Regular cardiac myocyte (primary cell): ENCODE measurements at places on chromosomes 12 and 14. TPM values are rescaled to one million over a fixed set of nuclear protein-coding genes. Genes with fewer than 3 reads are reported as not detected.

Gene TEP1
- total RNA-seq = 14.2 and 18.9 TPM in 2 replicates

Gene FAM186B
- 0.19 and 0.28 TPM in 2 replicates for total RNA-seq

Gene FAM177A1
- total RNA-seq = 59.8 and 61.2 TPM in 2 replicates

Gene IAPP
- total RNA-seq = 0.96 TPM in 1 of 2 replicates, not detected in the other

Gene FSCB
- total RNA-seq = under 0.01 and 0.19 TPM in 2 replicates

Gene DMAC2L
- 2.3 and 5.2 TPM in 2 replicates for total RNA-seq

Gene STYK1
- 2.0 and 4.8 TPM in 2 replicates for total RNA-seq

Gene CARMIL3
- not detected in 2 replicates for total RNA-seq

Gene KLRD1
- under 0.01 and 0.28 TPM in 2 replicates for total RNA-seq

Gene CCDC196
- total RNA-seq = not detected in 2 replicates

Gene GLT1D1
- total RNA-seq = not detected in 2 replicates

Gene TMEM119
- total RNA-seq = 0.58 and 15.8 TPM in 2 replicates

Gene IFNG-AS1
- total RNA-seq = not detected in 2 replicates

Gene EID3
- total RNA-seq = 7.6 and 7.9 TPM in 2 replicates

Gene SYNE2
- 8.6 and 10.7 TPM in 2 replicates for total RNA-seq

Gene IRAK3
- total RNA-seq = 3.5 and 18.3 TPM in 2 replicates
